ENCODE measurements at places on chromosomes 5 and 9.

GRCh38 chr5:148806520-148806931 is 19.9 kb upstream of the ADRB2 start:
- no peak for DNase-seq

GRCh38 chr9:136297016-136297691 is 6.7 kb downstream of the CCDC187 start:
- DNase-seq: no peak

- DNase-seq: no peak
These were observed 54.1 kb downstream of the GADD45G start for GRCh38 chr9:89658931-89659330.

DNA sequence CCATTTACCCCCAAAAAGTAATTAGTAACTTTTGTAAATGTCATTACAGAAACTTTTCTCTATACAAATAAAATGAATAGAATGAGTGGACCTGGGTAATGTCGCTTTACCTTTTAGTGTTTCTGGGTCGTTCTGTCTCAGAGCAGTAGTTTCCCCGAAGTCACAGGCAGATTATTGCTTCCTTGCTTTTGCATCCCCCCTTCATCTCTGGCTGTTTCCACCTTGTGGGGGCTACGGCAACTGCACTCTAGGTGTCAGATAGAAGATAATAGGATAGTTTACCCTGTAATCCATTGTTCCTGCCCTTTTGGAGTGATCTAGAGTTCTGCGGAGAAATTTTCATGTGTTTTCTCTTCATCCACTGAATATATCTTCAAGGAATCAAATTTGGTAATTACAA is 68.7 kb downstream of the PRR16 start:
- no peak for DNase-seq

DNA sequence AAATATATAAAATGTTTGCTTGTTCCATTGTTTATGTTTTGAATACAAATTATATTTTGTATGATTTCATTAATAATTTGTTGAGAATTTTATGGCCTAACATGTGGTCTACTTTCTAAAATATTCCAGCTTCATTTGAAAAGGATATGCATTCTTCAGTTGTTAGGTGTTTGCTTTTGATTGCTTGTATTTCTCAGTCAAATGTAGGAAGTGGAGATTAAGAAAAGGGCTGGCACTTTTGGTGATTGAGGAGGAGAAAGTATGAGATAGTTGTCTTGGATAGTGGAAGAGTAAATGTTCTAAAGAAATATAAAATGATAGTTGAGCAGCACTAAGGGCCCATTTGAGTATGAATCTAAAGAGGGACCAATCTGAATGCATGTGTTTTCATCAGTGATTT is 23.1 kb downstream of the JAK2 start:
- no peak for DNase-seq

- DNase-seq: no peak
These were observed 78.0 kb downstream of the ADRB2 start for GRCh38 chr5:148904440-148904839.

- no peak for DNase-seq
These were observed 43.5 kb upstream of the STXBP1 start for GRCh38 chr9:127568618-127568970.

DNA sequence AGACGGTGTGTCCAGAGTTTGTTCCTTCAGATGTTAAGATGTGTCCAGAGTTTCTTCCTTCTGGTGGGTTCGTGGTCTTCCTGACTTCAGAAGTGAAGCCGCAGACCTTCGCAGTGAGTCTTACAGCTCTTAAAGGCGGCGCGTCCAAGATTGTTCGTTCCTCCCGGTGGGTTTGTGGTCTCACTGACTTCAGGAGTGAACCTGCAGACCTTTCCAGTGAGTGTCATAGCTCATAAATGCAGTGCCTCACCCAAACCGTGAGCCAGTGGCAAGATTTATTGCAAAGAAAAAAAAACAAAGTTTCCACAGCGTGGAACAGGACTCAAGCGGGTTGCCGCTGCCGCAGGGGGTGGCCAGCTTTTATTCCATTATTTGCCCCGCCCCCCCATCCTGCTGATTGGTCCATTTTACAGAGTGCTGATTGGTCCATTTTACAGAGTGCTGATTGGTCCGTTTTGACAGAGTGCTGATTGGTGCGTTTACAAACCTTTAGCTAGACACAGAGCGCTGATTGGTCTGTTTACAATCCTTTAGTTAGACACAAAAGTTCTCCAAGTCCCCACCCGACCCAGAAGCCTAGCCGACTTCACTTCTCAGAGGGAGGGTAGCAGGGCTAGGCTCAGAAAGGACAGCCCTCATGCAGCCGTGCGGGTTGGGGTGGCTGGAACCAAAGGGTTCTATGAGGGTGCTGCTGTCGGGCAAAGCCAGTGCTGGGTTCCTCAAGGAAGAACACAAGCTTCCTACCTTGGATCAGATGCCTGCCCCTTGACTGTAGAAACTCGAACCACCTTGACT is 9.1 kb upstream of the RNF130 start:
- DNase-seq: no peak

GRCh38 chr9:83199832-83200231 is 136.9 kb upstream of the RASEF start:
- no peak for DNase-seq

DNA sequence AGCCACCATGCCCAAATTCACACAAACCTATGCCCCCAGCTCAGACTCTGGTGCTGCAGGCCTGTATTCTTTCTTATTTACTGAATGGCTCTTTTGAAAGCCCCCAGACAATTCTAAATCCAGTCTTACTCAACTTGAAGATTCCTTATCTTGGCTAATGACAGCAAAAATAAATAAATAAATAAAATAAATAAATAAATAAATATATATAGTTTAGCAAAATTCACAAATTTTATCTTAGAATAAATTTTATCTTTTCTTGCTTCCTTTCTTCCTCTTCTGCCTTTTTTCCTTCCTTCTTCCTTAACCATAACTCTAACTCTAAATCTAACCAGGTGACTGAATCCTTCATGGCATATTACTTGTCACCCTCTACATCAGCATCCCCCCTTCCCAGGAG is 25.6 kb downstream of the ANXA2R start:
- DNase-seq: no peak

GRCh38 chr9:127263664-127264063 is 910 bp upstream of the GARNL3 start:
- no peak for DNase-seq

DNA sequence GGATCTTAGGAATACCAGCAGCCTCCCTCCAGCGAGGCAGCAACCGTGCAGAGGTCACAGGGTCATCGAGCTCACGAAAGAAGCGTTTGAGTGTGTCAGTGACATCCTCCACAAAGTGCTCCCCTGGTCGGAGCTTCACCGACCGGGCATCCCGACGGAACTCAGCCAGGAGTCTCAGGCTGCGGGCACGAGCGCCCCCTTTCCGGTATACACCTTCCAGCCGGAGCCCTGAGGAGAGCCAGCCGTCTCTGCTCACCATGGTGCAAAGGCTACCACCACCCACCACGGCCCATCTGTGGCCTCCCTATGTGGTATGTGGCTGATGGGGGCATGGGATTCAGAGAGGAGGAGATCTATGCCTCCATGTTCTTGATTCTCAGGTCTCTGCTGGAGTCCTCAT is 10.8 kb upstream of the FCHSD1 start:
- DNase-seq: no peak

GRCh38 chr9:109421026-109421970 is 76.8 kb downstream of the PTPN3 start:
- no peak for DNase-seq

DNA sequence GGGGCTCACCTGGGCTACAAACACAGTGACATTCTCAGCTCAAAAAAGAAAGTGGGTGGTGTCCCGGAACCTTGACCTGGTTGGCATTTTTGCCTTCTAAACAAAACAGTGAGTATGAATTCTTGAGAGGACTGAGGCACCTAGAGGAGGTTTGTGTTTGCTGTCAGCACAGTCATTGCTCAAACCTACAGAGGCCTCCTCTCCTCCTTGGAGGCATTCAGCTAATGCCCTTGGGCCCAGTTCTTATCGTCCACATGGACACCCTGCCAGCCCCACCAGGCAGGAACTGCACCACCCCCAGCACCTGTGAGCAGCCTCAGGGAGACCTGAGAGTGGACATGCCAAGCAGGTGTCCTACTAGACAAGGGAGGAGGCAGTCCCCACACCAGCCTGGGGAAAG is 156.7 kb downstream of the SYK start:
- DNase-seq: no peak

DNA sequence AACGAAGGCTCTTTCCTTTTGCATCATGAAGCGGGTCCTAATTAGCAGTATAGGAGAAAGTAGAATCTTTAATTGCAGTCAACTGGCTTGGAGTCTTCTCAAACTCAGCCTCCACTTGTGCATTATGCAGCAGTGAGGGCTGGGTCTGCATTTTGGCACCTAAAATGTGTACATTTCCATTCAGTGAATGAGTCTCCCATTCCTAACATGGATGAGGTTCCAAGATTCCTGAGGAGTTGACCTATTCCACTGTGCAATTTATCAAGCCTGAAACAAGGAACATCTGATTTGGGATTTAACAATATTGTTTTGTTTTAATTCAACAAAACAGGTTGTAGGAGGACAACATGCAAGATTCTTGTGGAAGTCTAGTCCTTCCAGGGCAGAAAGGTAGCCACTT is 171.8 kb upstream of the S1PR3 start:
- no peak for DNase-seq

DNA sequence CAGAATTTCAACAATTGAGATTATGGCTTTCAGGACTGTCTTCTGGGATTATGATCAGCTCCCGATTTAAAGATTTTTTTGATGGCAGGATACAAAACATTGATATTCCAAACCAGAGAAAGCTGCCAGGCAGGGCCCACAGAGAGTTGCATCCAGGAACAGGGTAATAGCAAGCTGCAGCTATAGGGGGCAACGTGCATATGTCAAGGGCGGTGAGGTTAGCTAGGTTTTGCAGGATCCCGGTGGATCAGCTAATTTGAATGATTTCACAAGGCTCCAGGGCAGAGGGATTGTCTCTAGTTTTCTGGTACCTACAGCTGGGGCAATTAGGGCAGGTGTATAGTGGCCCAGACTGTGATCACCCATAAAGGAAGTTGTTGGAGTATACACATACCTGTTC is 339.4 kb downstream of the CHSY3 start:
- DNase-seq: no peak

DNA sequence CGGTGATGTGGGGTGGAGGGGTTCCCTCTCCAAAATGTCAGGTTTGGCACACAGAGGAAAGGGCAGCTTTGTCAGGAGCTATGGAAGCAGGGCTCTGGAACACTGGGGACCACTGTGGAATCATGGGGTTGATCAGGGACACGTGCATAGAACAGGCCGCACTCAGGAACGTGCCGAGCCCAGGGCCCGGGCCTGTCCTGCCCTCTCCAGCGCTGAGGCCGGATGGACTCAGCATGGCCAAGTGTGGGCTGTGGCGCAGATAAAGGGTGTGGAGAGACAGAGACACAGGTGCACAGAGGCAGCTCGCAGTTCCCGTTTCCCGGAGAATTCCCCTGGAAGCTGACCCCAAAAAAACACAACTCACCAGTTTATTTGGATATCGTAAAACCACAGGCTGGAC is 37.8 kb upstream of the SLC6A3 start:
- no peak for DNase-seq

GRCh38 chr9:131633491-131634031 is 88.2 kb downstream of the PRRT1B start:
- DNase-seq: no peak

GRCh38 chr5:132802044-132802684 is 10.9 kb upstream of the SOWAHA start:
- DNase-seq: no peak
